Substantia nigra (tissue), 51 donors: ENCODE measurements at places on chromosomes 6 and 20.

GRCh38 chr20:38402816-38403215 is 32.3 kb downstream of the SNHG17 start:
- no peak for DNase-seq

- DNase-seq, result peak; percentile 86
These were observed 161.4 kb downstream of the TBXT start for GRCh38 chr6:166005944-166006899.

- no peak for DNase-seq
These were observed 135.1 kb downstream of the MRPL14 start for GRCh38 chr6:43992126-43992663.

GRCh38 chr6:89819336-89820130 is at the start of gene MDN1:
TSS of gene MDN1 (minus strand) at chr6:89819794. CDS start at chr6:89819607, 187 bp downstream.
- DNase-seq, result peak; percentile 53

GRCh38 chr20:35525639-35526038 is 3.8 kb downstream of the C20orf173 start:
- DNase-seq, result no peak

DNA sequence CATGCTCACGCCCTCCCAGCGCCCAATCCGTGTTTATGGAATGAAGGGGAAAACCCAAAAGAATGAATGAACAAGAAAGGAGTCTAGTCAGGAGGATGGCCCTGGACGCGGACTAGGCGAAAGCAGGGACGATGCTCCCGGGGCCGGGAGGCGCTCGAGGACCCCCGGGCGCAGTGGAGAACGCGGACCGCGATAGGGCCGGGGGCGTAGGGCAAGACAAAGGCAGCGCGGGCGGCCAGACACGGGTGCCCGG is 758 bp downstream of the GCLC start:
- no peak for DNase-seq

DNA sequence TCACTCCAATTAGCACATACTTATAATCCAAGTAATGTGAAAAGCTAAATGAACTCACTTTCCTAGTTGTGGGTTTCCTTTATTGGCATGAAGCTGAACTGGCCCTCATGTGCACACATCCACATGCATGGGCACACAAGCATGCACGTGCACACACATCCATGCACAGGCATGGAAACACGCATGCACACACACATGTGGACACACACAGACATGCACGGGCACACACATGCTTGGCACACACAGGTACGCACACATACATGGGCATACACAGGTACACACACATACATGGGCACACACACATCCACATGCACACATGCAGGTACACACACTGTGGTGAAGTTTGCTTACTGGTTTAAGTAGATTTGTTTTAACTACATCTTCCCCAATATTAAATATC is 23.8 kb downstream of the SYNDIG1 start:
- DNase-seq, result no peak

GRCh38 chr20:4767084-4767483 is 45.4 kb downstream of the PRND start:
- DNase-seq, result no peak

GRCh38 chr6:28903686-28904085 is 20.1 kb downstream of the TRIM27 start:
- DNase-seq, result no peak

- no peak for DNase-seq
These were observed 2.5 kb downstream of the MEA1 start for GRCh38 chr6:43011207-43011606.

- no peak for DNase-seq
These were observed 408.6 kb downstream of the RNF144B start for GRCh38 chr6:18795726-18796125.

DNA sequence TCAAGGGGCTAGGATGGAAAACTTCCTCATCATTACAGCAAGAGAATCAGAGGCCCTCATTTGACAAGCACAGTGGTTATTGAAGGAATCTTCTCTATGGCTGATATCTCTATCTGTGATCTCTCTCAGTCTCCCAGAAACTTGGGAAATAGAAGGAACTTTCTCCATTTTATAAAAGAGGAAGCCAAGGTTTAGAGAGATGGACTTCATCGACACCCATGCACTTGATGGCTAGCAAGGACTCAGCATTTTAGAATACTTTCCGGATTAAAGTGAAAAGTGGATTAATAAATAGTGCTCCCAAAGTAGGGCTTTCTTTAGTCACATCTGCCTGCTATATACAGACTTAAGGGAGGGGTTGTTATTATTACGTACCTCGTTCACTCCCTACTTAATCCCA is 34.2 kb upstream of the TGM3 start:
- no peak for DNase-seq

DNA sequence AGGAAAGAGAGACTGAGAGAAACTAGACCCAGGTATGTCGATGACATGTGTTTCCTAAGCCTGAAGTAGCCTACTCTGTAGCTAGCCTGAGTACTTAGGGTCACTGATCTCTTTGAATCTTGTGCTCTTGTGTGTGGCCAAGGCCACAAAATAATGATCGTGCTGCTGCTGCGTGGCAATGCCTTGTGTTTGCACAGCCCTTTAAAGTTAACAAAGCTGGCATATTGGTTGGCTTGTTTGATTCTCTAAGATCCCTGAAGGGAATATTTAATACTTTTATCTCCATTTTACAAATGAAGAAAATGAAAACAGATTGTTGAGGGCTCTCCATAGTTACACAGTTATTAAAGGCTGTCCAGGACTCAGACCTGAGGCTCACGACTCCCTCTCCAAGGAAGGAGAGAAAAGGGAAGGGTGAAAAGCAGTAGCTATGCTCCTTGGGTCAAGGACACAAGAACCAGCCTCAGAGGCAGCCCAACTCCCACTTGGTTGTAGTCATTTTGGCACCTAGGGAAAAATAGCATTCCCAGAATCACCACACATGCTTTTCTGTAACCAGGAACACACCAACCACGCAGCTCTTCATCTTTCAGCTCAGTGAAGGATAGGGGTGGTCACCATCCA is 130.7 kb downstream of the LRFN2 start:
- DNase-seq, result no peak

DNA sequence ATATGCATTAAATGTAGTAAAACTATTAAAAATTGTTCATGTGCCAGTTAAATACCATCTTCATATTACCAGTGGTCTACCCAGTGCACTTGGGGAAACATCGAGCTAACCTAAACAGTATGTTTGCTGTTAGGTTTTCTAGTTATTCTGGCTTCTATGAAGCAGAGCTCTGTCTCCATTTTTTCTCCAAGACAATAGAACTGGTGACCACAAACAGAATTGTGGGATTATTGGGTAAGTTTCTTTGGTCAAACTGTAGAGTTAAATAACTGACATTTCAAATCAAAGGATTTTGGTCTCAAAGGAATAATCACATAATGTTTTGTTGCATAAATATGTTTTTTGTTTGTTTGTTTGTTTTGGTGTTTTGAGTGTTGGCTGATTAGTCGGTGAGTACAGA is 40.5 kb upstream of the EDN3 start:
- no peak for DNase-seq

DNA sequence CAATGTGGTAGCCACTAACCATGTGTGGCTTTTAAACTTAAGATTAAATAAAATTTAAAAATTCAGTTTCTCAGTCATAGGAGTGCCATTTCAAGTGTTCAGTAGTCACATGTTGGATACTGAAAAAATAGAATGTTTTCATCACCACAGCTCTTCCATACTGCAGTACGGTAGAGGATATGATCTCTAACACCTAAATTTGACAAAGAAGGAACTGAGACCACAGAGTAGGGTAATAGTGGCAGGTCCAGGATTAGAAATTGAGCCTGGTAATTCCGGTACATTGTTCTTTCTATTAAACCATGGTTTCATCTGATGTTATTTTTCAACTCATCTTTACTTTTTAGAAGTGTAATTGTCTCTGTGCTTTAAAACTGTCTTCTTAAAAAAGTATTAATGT is 104.0 kb downstream of the CD2AP start:
- DNase-seq, result no peak

DNA sequence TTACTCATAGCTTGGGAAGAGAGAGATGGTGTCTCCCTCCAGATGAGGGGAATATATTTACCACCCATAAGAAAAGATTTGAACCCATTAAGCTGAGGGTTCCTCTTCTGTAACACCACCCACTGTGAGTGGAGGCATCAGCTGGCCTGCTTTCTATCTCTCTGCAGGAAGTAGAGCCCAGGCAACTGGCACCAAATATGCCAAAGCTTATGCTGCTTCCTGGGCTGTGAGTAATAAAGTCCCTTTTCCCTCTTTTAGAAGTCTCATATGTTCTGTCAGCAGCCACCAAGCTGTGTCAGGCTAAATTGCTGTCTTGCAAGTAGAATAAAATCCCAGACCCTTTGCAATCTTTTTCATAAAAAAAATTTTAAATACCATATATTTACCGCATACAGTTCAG is 241.4 kb downstream of the LAMA2 start:
- DNase-seq, result no peak

DNA sequence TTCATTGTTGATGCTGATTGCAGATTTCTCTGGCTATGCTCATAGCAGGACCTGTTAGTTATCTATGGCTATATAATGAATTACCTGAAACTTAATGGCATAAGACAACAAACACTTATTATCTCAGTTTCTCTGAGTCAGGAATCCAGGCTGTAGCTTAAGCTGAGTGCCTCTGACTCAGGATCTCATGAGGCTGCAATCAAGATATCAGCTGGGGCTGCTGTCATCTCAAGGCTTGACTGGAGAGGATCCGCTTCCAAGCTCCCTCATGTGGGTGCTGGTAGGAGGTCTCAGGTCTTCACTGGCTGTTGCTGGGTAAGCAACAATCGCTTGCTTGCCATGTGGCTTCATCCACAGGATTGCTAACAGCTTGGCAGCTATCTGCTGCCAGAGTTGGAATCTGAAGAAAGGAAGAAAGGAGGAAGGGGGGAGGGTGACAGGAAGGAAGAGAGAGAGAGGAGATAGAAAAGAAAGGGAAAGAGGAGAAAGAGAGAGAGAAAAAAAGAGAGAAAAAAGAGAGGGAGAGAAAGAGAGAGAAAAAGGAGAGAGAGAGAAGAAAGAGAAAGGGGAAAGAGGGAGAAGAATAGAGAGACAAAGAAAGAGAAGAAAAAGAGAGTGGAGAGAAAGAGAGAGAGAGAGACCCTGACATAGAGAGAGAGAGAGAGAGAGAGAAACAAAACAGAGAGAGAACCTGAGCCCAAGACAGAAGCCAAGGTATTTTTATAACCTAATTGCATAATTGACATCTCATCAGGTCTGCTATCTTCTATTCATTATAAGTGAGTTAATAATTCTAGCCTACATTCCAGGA is 579.0 kb upstream of the BTBD3 start:
- DNase-seq, result no peak

- DNase-seq, result no peak
These were observed 473.9 kb downstream of the PKHD1 start for GRCh38 chr6:51613558-51613957.

- DNase-seq, result no peak
These were observed 14.0 kb downstream of the CYP39A1 start for GRCh38 chr6:46638650-46639049.

DNA sequence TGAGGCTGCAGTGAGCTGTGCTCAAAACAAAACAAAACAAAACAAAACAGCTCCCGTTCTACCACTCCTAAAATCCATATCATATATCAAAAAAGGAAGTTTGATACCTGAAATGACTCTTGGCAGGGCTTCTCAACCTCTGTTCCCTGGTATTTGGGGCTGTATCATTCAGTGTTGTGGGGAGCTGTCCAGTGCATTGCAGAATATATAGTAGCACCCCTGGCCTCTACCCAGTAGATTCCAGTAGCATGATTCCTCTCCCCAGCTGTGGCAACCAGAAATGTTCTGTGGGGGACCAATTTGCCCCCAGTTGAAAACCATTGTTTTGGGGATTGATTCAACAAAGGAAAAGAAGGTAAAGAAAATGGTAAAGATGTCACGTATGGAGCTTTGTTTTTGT is 238.9 kb downstream of the PRL start:
- no peak for DNase-seq
